ENCODE measurements at places on chromosomes 6 and 20.
A peak's percentile ranks its signal among the peaks of the same experiment; 100 is the strongest.

GRCh38 chr6:52416629-52417151, 3.5 kb upstream of the EFHC1 start:
- DNase-seq = peak; percentile 33

DNA sequence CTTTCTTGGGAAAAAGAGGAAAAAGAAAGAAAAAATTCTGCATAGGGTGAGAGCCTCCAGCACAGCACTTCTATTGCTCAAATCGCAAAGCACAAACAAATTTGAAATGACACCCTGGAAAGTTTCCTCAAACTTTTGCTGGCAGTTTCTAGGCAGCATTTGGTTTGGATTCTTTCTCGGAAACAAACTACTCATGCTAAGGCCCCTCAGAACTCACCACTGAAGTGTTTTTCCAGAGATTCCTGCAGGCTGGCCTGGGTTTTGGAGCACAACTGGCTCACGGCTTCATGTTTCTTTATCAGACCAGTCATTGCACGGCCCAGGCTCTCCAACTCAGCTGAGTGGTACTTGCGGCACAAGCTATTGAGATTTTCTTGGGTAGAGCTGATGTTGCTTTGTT, 237.8 kb downstream of the SYNE1 start:
- no peak for DNase-seq

GRCh38 chr20:29326376-29327070, 1930.9 kb upstream of the DEFB115 start:
- DNase-seq = no peak

GRCh38 chr20:11457488-11457887, 460.2 kb upstream of the BTBD3 start:
- no peak for DNase-seq

DNA sequence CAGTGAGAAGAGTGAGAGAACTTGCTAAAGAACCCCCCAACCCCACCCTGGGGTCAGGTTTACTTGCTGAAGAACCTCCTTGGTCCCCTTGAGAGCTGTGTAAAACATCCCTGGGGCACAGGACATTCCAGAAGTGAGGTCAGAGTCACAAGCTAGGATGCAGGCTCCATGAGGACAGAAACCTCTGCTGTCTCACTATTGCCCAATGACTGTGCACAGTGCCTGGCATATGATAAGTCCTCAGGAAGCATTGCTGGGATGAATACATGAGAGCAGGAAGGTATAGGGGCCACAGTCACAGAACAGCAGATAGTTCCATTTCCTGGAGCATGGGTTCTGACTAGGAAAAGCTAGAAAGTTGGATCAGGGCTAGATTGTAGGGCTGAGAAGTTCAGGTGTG, 18.4 kb downstream of the NT5E start:
- DNase-seq = no peak

GRCh38 chr6:5681480-5681879, 325.2 kb downstream of the NRN1 start:
- DNase-seq = no peak

DNA sequence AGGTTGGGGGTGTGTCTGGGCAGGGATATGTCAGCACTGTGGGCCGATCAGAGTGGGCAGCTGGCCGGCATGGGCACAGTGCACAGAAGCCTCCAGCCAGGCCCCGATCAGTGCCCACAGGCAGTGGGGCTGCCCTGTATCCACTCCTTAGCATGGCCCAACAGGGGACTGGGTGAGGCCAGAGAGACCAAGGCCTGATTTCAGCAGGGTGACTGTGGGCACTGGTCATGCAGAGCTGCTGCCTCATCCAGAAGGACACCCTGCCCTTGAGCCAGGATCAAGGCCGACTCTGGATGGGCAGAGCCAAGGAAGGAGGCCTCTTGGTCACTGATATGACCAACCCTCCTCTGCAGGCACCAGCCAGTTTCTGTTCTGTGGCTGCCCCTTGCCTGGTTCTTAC, 159.7 kb downstream of the CDH4 start:
- no peak for DNase-seq

- no peak for DNase-seq
Observed at GRCh38 chr6:129603741-129604140, 106.2 kb downstream of the ARHGAP18 start.

DNA sequence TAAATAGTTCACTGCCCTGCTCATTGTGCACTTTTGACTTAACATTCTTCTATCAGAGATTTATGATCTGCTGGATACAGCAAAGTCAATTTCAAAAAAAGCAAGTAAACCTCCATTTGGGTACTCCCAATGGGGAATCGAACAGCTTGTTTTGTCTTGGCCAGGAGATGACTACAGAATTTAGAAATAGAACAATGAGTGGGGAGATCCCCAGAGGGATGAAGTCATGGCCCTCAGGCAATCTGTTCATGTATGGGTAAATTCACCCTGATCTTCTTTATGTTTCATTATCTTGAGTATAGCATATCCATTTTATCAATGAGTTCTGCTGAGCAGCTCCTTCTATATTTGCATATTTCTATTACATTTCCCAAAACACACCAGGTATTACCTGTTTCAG, 1681.9 kb downstream of the HACE1 start:
- no peak for DNase-seq

GRCh38 chr20:51628533-51629398, 86.2 kb upstream of the NFATC2 start:
- DNase-seq = peak; percentile 39

DNA sequence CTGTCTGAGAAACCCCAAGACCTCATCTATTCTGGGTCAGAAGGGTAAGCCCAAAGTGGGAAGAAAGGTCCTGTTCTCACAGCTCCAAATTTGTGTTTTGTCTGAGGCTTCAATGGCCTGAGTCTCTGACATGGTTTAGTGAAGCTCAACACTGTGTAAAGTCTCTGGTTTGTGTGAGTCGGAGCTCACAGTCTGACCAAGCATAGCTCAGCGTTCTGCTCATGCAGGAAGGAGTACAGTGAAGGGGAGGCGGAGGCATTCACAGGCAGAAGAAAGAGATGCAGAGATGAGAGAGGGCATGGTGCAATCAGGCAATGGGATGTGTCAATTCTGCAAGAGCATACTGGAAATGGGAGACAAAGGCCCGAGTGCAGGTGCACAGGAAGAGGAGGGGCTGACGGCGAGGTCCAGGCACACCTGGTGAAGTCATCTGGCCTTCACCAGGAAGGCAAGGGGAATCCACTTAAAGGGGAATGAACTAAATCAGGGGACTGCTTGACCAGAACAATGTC, 463.0 kb upstream of the AGPAT4 start:
- no peak for DNase-seq

DNA sequence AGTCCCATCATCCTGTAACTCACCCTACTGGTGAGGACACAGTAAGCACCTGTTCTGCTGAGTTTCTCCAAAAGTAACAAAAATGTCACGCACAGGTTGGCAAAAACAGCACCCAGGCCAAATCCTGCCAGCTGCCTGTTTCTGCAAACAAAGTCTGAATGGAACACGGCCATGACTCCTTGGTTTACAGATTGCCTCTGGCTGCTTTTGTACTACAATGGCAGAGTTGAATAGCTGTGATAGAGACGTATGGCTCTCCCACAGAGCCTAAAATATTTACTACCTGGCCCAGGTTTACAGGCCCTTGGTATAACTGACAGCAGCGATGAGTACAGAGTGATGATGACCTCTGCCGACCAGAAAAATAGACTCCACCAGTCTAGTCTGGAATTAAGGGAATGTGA, 52.6 kb downstream of the CNKSR3 start:
- DNase-seq = no peak

- DNase-seq = no peak
Observed at GRCh38 chr20:56653211-56653610, 24.1 kb downstream of the TFAP2C start.

GRCh38 chr20:17705916-17706315, 6.2 kb downstream of the BANF2 start:
- DNase-seq = no peak

DNA sequence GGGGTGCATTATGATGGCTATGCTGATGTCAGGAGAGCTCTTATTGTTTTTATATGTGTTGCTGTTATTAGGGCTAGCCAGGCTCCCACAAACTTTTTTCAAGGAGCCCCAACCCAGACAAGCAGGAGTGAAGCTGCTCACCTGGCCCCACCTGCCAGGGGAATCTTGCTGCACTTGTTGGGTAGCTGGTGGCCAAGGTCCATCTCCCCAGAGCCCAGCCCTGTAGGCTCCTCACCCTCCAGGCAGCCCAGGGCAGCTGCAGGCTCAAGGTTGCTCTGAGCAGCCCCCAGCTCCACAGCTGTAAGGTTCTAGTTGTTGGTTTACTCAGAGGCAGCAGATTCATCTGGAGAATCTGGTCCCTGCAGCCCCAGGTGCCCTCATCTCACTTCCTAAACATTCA, 46.8 kb upstream of the SIRPA start:
- no peak for DNase-seq

DNA sequence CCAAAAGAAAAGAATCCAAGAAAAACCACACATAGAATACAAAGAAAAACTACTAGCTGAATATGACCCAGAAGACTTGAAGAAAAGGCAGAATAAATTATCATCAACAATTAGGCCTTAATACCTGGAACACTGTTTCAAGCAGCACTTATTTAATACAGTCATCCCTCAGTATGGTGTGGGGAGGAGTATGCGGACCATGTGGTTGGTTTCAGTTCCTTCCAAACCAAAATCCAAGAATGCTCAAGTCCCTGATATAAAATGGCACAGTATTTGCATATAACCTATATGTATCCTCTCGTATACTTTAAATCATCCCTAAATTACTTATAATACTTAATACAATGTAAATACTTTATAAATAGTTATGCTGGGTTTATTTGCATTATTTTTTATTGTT, 16.1 kb downstream of the CDK19 start:
- no peak for DNase-seq

DNA sequence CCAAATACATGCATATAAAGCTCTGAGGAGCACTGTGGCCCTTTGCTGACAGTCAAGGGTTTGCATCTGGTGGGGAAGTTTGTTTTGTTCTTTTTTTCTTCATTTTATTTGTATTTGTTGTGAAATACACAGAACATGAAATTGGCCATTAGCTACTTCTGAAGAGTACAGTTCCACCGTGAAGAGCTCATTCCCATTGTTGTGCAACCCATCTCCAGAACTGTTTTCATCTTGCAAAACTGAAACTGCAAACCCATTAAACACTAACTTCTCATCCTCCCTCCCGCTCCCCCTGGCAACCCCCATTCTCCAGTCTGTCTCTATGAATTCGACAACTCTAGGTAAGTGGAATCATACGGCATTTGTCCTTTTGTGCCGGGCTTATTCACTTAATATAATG, 231.3 kb downstream of the TFAP2C start:
- no peak for DNase-seq

GRCh38 chr6:119181046-119181445, 102.6 kb upstream of the FAM184A start:
- DNase-seq = no peak

DNA sequence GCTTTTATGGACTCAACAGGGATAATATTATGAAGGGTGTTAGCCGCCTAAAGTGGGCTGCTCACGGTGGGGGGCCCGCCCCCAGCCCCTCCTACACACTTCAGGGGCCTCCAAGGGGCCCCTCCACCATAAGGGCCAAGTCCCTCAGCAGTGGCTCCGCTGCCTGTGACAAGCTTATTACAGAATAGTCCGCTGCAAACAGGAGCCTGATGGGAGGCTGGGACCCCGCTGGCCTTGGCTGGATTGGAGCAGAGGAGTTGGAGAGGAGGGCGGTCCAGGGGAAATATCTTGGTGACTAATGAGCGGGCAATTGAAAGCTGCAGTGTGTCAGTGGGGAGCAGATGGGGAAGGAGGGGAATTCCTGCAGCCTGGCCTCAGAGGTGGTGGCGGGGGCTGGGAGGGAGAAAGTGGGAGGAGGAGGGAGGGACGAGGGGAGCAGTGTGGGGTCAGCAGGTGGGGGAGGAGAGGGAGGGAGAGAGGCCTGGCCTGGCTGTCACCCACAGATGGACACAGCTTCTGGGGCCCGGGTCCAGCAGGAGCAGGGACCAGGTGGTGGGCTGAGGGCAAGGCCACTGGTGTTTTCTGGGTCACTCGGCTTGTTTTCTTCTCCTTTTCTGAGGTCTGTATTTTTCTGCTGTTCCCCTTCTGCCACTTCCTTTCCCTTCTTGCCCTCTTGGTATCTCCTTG, 57.6 kb upstream of the FOXP4 start:
- DNase-seq = no peak
